Coronary artery (tissue), 2 donors: ENCODE measurements at places on chromosomes 7 and 10.
A peak's percentile ranks its signal among the peaks of the same experiment; 100 is the strongest.

DNA sequence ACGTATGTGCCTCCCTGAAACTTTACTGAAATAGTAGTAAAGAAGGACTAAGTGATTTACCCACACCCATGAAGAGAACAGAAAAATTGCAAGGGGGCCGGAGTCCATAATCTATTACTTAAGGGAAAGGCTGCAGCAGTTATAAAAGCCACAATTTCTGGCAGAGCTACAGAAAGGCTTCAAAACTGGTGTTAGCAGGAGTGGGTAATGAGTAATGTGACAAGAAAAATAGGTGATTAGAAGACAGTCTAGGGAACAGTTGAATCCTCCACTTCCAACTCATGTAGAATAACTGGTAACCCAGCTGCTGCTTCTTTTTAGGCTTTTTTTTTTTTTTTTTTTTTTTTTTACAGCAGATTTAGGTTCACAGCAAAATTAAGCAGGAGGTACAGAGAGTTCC, 413.3 kb downstream of the SFMBT2 start:
- no peak for DNase-seq

GRCh38 chr7:47940088-47941013, 7.9 kb downstream of the PKD1L1 start:
- no peak for DNase-seq

DNA sequence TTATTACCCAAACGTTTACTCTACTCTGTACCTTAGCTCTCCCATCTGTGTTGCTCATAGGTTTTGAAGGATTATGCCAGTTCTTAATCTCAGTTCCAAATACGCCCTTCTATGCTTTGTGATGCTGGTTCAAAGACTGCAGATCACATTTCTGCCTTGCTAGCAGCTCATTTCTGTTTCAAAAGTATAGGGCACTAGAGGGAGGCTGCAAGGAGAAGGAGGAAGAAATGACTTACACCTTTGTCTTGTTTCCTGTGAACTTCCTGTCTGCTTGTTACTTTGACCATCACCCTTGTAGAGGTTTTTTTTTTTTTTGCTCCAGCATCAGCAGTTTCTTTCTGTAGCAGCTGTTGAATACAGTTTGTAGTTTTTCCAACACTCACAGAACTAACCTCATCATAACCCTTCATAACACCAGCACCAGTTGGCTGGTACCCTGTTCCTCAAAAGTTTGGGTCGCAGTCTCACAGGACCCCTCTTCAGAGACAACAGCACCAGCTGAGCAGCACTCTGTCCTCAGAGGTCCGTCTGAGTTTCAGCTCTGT, 16.5 kb downstream of the SLK start:
- DNase-seq = no peak

DNA sequence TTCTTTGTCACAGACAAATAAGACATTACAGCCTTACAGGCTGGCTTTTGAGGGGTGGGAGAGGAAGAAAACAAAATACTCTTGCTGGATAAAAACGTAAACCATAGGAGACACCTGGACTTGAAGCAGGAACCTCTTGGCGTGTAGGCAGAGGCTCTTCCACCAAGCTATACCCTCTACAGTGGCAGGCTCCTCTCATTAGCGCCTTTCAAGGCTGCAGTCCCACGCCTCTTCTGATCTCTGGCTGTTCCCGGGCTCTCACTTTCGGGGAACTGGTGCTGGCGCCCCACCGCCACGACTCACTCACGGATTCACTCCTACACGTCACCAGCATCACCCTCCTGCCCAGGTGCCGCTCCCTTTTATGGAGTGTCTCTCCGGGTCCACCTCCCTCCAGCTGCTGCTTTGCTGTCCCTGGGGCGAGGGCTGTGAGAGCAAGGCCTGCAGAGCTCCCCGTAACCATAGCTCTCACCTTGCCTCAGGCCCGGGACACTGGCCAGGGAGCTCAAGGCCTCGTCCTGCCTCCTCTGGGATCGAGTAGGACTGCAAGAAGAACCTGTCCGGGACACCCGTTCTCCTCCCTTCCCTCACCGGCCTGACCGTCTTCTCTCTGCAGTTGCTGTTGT, 62.6 kb downstream of the ZNF777 start:
- DNase-seq = no peak

DNA sequence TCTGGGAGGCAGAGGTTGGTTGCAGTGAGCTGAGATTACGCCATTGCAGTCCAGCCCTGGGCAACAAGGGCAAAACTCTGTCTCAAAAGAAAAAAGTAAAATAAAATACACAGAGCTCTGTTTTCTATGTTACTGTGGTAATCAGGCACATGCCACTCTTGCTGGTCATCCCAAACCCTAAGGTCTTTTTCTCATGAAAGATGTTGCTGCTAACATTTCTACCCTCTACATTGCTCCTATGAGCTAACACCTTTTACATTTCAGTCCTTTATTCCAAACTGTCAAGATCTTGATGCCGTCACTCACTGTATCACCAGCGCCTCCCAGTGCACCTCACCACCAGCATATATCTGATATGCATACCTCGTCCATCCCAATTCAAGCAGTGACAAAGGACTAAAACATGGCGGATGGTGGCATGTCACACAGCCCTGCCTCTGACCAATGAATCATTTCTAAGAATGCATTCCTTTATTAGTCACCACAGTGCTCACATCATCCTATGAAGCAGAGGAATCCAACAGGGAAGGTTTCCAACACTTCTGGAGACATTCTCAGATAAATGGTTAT, 4.3 kb downstream of the DAGLB start:
- no peak for DNase-seq

- no peak for DNase-seq
These were observed 696.1 kb downstream of the AUTS2 start for GRCh38 chr7:70294211-70294911.

DNA sequence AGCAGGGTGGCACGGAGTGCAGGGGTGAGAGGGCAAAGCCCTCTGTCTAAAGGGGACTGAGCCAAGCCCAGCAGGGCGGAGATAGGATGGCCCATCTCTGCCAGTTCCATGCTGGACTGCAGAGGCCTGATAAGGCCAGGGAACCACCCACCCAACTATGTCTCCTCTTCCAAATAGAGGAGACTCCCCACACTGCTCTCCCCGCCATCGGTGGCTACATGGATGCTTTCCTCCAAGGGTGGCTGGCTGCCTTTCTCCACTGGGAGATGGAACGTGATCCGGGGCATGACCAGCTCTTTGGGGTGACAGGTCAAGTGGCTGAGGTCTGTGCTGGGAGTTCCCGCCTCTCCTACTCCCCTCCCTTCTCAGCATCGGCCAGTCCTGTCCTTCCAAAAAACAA, 58.1 kb upstream of the MXI1 start:
- no peak for DNase-seq

GRCh38 chr10:59968705-59969104, 62.3 kb upstream of the CCDC6 start:
- DNase-seq = no peak

DNA sequence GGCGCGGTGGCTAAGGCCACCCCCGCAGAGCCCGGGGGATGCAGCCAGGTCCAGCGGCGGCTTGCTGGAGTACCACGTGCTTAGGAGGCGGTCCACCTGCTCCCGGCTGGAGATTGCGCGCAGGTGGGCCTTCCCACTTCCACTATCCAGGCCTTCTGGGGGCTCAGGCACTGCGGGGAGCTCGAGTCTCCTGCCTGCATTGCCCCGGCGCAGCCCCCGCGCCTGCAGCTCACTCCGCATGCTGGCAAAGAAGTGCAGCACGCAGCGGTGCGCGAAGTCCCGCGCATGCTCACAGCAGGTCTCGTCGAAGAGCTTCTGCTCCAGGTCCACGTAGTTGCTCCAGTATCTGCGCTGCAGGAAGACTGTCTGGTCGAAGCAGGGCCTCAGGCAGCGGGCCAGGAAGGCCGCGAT, 5.8 kb downstream of the CALHM3 start:
- no peak for DNase-seq

DNA sequence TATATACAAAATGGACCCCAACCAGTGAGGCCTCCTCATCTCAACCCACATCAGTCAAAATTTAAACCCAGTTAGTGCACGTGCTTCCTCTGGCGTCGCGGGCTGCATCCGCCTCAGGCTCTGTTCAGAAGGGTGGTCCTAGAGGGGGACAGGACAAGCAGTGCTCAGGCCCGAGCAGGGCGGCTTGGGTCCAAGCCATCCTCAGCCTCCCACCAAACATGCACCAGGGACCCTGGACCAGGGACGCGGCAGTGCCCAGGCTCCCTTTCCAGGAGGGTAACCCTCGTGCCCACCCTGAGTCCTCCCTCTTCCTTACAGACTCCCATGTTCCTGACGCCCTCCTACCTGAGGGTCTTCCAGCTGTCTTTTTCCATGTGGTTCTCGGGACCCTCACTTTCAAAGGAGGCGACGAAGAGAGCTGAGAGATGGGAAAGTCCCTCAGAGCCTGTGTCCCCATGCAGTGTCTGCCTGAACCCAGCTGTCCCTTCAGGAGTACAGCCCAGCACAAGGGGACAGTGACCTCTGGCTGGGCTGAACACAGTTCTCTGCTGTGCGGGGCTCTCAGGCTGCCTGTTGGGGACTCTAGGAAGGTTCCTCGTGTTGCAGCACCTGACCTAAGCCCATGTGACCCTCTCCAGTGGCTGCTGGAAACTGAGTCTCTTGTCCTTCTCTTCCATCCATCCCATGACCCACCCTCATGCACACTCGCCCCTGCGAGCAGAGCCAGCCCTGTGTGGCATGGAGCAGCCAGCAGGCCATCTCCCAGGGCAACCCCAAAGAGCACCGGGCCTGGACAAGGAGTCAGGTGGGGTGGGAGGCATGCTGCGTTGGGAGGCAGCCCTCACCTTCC, 58.1 kb downstream of the CSGALNACT2 start:
- no peak for DNase-seq

DNA sequence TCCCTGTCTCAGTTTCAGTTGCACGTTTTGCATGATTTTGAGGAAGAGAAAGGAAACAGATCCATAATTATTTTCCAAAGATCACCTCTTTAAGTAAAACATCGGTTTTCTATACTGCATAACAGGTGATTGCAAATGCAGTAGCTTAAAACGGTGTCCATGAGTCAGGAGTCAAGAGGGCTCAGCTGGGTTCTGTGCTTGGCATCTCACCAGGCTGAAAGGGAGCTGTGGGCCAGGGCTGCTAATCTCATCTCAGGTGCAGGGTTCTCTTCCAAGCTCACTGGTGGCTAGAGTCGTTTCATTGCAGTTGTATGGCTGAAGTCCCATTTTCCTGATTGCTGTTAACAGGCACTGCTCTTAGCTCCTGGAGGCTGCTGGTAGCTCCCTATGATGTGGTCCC, 57.0 kb upstream of the PRKCQ start:
- DNase-seq = no peak

DNA sequence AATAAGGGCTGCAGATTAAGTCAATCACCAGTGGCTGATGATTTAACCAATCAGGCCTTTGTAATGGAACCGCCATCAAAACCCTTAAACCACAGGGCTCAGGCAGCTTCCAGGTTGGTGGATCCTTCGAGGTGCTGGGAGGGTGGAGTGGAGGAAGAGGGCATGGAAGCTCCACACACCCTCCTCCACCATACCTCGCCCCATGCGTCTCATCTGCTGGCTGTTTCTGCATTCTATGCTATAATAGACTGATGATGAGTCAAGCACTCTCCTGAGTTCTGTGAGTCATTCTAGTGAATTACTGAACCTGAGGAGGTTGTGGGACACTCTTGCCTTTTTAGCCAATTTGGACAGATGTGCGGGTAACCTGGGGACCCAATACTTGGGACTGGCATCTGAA, 43.9 kb downstream of the CHST15 start:
- no peak for DNase-seq

DNA sequence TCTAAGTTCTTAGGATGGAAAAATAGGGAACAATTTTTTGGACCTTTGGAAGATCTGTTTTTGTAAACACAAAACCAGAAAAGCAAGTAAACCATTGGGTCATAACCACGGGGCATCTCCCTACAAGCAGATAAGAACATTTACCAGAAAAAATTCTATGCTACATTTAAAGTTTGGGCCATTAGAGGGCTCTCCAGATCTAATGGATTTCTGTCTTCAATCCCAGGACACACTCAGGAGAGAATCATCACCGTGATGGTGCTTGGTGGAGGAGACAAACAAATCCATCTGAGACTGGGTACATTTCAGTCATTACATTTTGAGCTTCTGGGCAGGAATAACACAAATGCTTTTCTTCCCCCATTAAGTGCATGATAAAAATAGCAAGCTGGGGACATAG, 178.4 kb upstream of the TARP start:
- DNase-seq = no peak

GRCh38 chr10:48527756-48528155, 77.1 kb downstream of the ARHGAP22 start:
- DNase-seq = peak; percentile 57

- no peak for DNase-seq
These were observed 122.8 kb downstream of the UBE2H start for GRCh38 chr7:129829737-129830631.

DNA sequence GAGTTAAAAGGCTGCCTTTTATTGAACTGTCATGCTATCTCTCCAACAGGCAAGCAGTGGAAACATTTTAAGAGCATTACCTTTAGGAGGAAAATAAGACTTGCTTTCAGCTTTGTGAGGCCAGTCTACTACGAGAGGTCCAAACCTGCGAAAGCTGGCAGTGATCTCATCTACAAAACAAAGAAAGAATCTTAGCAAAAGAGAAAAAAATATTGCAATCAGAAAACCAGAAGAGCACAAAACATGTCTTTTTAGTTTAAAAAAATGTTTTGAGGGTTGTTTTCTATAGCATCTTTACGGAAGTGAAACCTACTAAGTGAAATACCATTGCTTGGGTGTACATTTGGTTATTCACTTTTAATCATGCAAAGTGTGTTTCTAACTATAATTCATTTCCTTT, 147.9 kb downstream of the CPEB3 start:
- DNase-seq = no peak

- no peak for DNase-seq
These were observed 45.7 kb upstream of the GTF2IRD1 start for GRCh38 chr7:74407958-74408357.

DNA sequence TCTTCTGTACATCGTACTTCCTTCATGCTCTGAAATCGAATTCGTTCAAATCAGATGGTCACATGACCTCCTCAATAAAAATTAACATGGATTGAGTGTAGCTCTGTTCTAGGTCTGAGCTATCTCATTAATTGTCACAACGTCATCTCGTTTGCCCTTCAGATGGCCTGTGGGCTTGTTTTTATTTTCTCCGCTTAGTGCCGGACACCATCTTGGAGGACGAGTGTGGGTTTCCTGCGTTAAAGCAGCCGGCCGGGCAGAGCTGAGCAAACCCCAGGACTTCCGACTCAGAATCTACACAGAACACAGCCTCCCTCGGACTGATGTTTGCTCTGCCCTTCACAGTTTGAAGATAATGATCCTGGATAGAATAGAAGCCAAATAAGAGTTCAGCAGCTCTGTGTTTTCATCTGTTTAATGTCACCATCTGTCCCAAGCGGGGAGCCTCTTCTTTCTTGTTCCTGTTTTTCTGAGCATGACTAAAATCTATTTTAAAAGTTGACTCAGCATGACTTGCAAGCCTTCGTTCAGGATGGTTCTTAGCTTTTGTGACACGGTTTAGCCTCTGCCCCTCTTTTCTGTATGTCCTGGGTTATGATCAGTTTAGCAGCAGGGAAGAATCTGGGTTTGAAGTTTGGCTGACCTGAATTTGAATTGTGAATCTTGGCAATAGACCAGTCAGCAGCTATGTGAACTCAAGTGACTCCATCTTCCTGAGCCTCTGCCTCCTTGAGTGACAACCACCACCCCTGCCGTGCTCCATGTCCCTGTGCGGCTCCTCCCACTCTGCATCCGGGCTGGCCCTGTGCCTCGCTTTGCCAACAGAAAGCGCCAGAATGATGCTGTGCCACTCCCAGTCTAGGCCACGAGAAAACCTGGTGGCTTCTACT, 30.6 kb upstream of the GALNTL5 start:
- no peak for DNase-seq
